ENCODE measurements at places on chromosomes 12 and 14.

DNA sequence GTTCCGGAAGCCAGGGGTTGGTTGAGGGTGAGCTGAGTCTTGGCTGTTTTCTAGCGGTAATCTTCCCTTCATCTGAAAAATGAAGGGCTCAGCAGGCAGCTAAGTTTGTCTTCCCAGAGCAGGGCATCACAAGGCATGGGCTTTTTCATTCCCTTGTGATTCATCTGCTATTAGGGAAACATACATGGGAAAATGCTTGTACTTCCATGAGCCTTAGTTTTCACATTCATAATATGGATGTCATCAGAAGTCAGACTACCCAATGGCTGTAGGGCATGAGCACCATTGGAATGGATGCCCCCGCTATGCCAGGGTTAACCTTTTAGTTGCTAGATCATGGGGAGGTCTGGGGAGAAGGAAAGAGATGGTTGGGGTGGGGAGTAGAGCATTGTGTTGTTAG lies 18.7 kb downstream of the HELB start:
- no peak overlapping the region for H3K4me3 ChIP-seq
- no peaks in the 10 kb centered on the region for H3K27me3 ChIP-seq
- peaks cover 27% of the 10 kb centered on the region for H3K36me3 ChIP-seq
- no peak overlapping the region for H3K27ac ChIP-seq
- H3K4me1 ChIP-seq: no peaks in the 10 kb centered on the region

DNA sequence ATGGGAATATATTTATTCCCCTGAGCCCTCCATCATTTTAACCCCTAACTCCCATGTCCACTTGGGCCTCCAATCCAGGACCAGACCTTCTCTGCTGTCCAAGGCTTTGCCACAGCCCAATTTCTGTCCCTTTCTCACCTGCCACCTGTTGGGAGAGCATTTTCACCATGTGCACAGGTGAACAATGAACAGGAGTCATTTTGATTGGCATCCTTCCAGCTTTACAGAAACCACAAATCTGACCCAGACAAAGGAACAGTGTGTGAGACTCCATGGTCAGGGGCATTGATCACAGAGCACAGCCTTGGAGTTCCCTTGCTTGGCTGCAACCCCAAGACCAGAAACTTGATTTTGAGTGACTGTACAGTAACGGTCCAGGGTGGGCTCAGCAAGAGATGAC lies 91.9 kb downstream of the CRACR2A start:
- H3K4me3 ChIP-seq: no peak overlapping the region
- no peak overlapping the region for H3K27ac ChIP-seq
- no peaks in the 10 kb centered on the region for H3K27me3 ChIP-seq
- no peaks in the 10 kb centered on the region for H3K36me3 ChIP-seq
- DNase-seq: no peak
- peaks cover 4% of the 10 kb centered on the region for H3K4me1 ChIP-seq

GRCh38 chr14:87745507-87746118 lies 247.4 kb downstream of the GALC start:
- no peaks in the 10 kb centered on the region for H3K27me3 ChIP-seq
- no peak overlapping the region for H3K27ac ChIP-seq
- no peak overlapping the region for H3K4me3 ChIP-seq
- DNase-seq: peak; percentile 57
- H3K36me3 ChIP-seq: no peaks in the 10 kb centered on the region

GRCh38 chr12:42326541-42327226 lies 717 bp downstream of the PPHLN1 start:
- peaks cover 24% of the 10 kb centered on the region for H3K36me3 ChIP-seq
- peak overlapping the region; percentile 97 for H3K4me3 ChIP-seq
- no peaks in the 10 kb centered on the region for H3K27me3 ChIP-seq
- peaks cover 2% of the 10 kb centered on the region for H3K4me1 ChIP-seq

DNA sequence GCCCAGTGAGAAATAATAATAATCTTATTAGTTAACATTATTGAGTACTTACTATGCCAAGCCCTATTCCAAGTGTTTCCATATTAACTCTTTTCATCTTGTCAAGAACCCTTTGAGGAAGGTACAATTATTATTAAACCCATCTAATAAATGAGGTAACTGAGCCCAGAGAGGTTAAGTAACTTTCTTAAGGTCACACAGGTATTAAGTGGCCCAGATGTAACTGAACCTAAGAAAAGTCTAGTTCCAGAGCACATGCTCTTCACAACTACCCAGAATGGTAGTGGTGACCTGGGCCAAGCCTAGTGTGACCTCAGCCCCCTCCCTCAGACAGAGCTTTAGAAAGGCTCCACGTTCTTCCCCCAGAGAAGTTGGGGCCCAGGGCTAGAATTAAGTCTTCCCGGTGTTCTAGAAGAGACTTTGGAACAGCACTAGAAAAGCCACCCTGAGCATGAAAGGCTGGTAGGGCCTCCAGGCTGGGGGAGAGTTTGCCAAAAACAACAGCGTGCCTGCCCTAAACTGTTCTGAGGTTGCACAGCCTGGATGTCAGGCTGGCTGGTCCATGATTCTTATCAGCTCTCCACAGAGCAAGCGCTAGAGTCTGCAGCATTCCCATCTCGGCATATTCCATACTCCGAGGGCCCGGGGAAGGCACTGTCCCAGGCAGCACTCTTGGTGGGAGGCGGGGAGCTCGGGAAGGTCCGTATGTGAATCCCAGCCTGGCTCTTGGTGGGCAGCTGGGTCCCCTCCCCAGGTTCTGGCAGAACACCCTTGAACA lies 41.3 kb upstream of the CTDSP2 start:
- H3K27ac ChIP-seq: no peak overlapping the region
- H3K4me3 ChIP-seq: no peak overlapping the region
- H3K36me3 ChIP-seq: no peaks in the 10 kb centered on the region
- H3K4me1 ChIP-seq: peaks cover 4% of the 10 kb centered on the region
- no peaks in the 10 kb centered on the region for H3K27me3 ChIP-seq
- peak; percentile 52 for DNase-seq

GRCh38 chr14:53628732-53629430 lies 327.7 kb downstream of the BMP4 start:
- no peaks in the 10 kb centered on the region for H3K27me3 ChIP-seq
- DNase-seq: no peak
- no peak overlapping the region for H3K27ac ChIP-seq
- H3K4me1 ChIP-seq: no peaks in the 10 kb centered on the region
- H3K36me3 ChIP-seq: no peaks in the 10 kb centered on the region
- no peak overlapping the region for H3K4me3 ChIP-seq

GRCh38 chr12:92272061-92272964 lies 126.7 kb upstream of the BTG1 start:
- H3K36me3 ChIP-seq: no peaks in the 10 kb centered on the region
- H3K4me3 ChIP-seq: no peak overlapping the region
- no peaks in the 10 kb centered on the region for H3K4me1 ChIP-seq
- H3K27me3 ChIP-seq: no peaks in the 10 kb centered on the region
- H3K27ac ChIP-seq: no peak overlapping the region

GRCh38 chr12:49920241-49920914 lies 16.7 kb upstream of the FAIM2 start:
- H3K27ac ChIP-seq: no peak overlapping the region
- peak; percentile 28 for DNase-seq
- H3K36me3 ChIP-seq: no peaks in the 10 kb centered on the region
- H3K27me3 ChIP-seq: no peaks in the 10 kb centered on the region
- no peak overlapping the region for H3K4me3 ChIP-seq
- H3K4me1 ChIP-seq: no peaks in the 10 kb centered on the region

GRCh38 chr12:53596920-53597363 lies 29.2 kb downstream of the ATF7 start:
- H3K4me3 ChIP-seq: no peak overlapping the region
- H3K4me1 ChIP-seq: 0 out of 2 replicates have a peak, but pooled peaks cover under 1% of the 10 kb centered on the region
- H3K27ac ChIP-seq: no peak overlapping the region

Data from H9 (cell line).